ENCODE measurements at places on chromosomes 13 and 19. TPM values are rescaled to one million over a fixed set of nuclear protein-coding genes. Genes with fewer than 3 reads are reported as not detected.

The PNMA8B gene
- total RNA-seq, result 0.04 TPM

GRCh38 chr19:32717496-32717895 is 2.1 kb upstream of the TDRD12 start:
- DNase-seq, result no peak

- no peak for DNase-seq
These were observed 14.6 kb downstream of the PLD3 start for GRCh38 chr19:40363069-40363468.

GRCh38 chr13:50995854-50996253 is 86.3 kb downstream of the RNASEH2B start:
- DNase-seq, result no peak

DNA sequence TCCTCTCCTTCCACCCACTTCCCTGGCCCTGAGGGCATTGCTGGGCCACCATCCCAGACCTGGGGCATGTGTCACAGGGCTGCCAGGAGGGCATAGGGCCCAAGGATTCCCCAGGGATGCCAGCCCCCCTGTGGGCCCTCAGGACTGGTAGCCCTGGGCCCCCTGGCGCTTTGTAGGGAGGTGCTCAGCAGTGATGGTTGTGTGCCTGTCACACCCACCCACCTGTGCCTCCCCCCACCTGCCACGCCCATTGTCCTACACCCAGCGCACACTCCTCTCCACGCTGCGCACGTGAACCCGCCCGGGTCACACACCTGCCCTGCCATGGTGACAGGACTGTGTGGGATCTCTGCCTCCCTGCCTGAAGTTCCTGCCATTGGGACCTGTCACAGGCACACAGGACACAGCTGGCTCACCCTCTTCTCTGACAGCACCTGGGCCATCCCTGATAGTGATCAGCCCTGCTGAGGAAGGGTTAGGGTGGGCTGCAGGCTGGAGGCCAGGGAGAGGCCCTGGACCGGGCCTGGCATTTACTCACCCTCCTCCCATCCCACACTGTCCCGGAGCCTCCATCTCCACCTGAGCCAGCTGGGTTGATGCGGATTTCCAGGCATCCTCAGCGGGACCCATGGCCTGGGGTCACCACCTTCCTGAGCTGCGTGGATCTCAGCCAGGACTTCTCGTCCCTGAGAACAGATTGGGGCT is 23.9 kb downstream of the WTIP start:
- DNase-seq, result no peak

DNA sequence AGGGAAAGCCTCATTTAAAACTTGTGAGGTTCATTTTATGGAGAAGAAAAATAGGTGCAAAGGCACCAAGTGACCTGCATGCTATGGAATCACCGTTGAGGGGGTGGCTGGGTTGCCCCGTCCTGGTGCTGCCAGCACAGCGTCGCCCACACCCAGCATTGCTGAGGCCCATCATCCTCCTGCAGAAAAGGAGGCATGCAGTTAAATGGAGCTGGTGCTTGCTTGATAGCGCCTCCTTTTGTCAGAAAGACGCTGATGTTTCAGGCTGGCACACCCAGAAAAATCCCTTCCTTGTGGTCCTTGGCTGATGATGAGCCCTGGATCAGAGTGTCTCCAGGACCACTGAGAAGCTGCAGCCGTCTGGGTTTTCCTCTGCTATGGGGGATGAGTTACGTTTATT is 36.9 kb downstream of the DHRS12 start:
- DNase-seq, result no peak

DNA sequence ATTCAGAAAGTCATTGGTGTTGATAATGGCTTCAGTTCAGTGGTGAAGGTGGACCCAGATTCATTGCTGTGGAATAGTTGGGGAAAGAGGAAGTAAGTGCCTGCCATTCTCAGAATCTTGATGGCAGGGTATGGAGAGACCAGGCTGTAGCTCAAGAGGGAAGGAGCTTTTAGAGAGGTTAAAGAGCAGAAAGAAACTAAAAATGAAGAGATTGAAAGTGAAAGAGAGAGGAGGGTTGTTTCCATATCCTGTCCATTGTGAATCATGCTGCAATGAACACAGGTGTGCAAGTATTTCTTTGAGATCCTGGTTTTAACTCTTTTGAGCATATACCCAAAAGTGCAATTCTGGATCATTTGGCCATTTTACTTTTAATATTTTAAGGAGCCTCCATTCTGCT is 12.5 kb downstream of the GJB6 start:
- DNase-seq, result no peak
